NB4 (cell line): ENCODE measurements at places on chromosomes 1 and 21.

- DNase-seq: no peak
These were observed 240.4 kb downstream of the SDCCAG8 start for GRCh38 chr1:243496187-243496646.

DNA sequence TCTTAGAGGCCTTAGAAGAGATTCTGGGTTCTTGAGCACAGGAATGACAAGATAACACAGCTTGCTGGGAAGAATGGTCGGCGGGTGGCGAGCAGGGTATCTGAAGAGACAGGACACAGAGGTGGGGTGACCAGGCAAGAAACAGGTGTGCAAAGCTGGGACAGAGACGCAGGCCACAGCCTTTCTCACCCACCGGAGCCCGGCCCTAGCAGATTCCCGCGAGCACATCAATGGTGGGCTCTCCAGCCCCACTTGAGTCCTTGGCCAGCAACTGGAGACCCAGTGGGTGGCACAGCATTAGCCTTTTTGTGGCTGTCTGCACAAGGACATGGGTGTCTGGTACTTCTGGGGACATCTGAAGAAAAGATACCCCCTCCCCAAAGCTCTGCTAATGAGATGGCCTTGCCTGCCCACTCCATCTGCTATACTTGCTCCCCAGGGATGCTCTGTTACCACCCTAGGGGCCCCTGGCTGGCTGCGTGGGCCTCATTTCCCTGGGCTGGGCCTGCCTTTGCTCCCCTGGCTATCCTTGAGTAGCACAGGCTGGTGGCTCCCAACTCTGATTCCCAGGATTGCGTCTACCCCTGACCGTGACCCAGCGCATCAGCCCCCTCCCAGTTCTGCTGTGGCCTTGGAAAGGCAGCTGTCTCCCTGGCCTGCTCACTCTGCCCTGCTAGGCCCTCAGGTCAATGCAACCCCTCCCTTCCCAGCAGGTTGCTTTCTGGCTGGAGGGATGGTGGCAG lies 127.2 kb upstream of the ADAR start:
- DNase-seq: no peak

- DNase-seq: no peak
These were observed 66.9 kb downstream of the DYRK1A start for GRCh38 chr21:37433456-37433840.

GRCh38 chr1:201732351-201732750 lies 96.6 kb upstream of the IPO9 start:
- no peak for DNase-seq

GRCh38 chr1:181637998-181638397 lies 154.7 kb downstream of the CACNA1E start:
- DNase-seq: no peak

DNA sequence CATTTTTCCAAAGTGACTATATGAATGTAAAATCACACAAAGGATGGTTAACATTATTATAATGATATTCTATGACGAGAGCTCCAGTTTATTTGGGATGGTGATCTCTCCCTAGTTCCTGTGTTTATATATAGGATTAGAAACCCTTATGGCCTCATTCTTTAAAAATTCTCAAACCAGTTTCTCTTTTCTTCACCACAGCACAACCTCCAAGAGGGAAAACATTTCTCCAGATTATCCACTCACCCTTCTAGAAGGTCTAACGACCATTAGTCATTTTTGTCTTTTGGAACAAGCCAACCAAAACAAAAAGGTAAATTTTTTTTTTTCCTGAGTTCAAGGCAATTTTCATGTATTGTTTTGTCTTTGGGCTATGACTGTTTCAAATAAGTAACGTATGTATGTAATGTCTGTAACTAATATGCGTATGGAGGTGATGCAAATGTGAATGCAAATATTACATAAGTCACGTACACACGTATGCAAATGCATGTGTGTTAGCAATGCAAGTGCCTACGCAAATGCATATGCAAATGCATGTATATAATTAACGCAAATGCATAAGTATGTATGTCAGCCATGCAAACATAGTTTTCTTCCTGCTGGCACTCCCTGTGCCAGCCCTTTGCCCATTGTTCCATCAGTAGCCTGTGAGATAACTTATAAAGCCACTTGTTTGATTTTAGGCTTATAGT lies 72.5 kb upstream of the MORC3 start:
- no peak for DNase-seq
